ENCODE measurements at places on chromosomes 7 and 10.

GRCh38 chr10:125514206-125515162 lies 168.5 kb downstream of the TEX36 start:
- DNase-seq = no peak

GRCh38 chr7:99419323-99420021 lies 10.7 kb downstream of the BUD31 start:
- no peak for DNase-seq

- DNase-seq = peak; percentile 54
Measured at GRCh38 chr7:18144166-18144565, 116.5 kb upstream of the PRPS1L1 start.

DNA sequence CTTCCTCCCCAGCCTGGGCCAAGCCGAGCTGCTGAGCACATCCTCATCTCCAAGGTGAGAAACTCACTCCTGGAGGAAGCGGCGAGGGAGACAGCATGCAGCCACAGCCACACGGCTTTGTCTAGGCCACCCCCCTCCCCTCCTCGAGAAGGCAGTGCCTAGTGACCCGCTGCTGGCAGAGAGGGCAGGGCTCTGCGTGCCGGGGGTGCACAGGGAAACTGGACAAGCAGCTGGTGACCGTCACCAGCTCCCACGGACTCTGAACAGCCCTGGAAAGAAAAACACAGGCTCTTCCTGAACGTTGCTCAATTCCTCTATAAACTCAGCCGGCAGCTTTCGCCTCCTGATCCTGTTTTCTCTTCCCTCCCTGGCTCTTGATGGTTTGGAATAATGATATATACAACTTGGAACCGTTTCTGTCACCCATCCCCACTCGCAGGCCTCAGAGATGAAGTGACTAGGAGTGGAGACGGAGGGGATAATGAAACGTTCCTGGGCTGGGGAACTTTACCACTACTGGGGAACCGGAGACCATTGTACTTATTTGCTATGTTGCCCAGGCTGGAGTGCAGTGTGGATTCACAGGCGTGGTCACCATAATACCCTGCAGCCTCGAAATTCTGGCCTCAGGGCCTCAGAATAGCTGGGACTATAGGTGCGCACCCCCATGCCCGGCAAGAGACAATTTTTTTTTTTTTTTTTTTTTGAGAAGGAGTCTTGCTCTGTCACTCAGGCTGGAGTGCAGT lies 19.3 kb downstream of the PAPOLB start:
- no peak for DNase-seq

DNA sequence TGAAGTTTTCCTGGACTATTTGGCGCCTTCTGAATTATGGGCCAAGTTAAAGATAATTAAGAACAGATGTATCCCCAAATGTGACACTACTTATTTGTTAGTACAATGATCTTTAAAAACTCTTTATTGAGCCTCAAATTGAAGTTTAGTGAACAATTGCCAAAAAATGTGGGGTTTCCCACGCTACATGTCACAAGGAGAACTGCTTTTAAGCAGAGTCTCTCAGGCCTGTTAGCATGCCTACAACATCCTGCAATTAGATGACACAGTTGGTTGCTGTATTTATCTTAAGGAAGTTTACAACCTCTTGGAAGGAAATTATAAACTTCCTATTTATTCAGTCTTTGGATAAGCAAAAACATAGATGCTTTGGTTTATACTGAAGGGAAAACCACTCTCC lies 733.0 kb downstream of the TNS3 start:
- no peak for DNase-seq

DNA sequence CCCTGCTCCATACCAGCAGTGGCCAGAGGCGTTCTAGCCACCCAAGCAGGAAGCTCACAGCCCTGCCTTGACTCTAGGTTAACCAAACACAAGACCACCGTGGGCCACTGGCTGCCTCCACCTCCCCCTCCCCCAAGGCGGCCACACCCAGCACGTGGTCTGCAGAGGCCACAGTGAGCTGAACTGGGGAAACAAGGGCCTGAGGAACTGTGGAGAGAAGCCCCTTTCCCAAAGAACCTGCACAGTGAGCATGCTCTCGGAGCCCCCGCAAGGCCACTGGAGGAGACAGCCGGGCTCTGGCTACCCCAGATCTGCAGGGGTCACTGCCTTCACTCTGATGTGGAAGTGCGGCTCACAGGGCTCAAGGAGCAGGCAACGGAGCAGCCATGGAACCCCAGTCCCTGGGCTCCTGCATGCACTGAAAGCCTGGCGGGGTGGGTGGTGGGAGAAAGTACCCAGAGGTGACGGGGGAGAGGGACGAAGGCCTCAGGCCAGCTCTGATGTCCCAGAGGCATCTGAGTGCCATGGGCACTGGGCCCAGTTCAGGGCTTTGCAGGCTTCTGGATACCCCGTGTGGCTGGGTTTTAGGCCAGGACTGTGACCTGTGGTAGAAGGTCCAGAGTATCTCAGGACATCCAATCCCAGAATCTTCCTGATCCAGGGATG lies 189.2 kb downstream of the EBF3 start:
- no peak for DNase-seq

GRCh38 chr10:95716466-95716865 lies 22.7 kb upstream of the TCTN3 start:
- DNase-seq = peak; percentile 34

- no peak for DNase-seq
Measured at GRCh38 chr7:36137754-36138153, 15.3 kb upstream of the EEPD1 start.

Measured in inflammatory macrophage treated with lipopolysaccharide for 1 hour (primary cell).